ENCODE measurements at places on chromosomes 2 and 18.
A peak's percentile ranks its signal among the peaks of the same experiment; 100 is the strongest.

DNA sequence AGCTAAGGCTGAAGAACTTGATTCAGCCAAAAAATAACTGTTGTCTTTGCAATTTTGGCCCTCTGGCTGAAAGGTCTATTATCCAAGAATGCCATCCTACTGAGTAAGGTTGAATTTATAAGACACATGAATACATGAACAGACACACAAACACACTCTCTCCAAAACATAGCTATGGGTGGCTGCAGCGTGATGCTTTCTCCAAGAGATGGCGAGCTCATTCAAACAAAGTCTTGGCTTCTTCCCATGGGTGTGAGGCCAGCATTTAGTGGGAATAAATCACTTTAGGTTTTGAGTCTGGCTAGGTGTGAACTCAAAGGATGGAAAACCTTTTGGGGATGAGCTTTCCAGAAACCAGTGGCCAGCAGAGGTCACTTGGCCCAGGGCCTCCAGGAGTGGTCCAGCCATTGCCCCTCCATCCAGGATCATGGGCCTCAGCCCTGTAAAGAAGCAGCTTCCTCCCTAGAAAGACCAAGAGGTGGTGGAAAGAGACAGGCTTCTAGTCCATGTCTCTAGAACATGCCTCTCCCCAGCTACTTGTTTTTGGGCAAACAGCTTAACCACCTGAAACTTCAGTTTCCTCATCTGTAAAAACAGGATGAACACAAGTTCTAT, 11.0 kb upstream of the OSR1 start:
- DNase-seq = no peak

GRCh38 chr2:201139836-201140604, 24.1 kb downstream of the CFLAR start:
- no peak for DNase-seq

DNA sequence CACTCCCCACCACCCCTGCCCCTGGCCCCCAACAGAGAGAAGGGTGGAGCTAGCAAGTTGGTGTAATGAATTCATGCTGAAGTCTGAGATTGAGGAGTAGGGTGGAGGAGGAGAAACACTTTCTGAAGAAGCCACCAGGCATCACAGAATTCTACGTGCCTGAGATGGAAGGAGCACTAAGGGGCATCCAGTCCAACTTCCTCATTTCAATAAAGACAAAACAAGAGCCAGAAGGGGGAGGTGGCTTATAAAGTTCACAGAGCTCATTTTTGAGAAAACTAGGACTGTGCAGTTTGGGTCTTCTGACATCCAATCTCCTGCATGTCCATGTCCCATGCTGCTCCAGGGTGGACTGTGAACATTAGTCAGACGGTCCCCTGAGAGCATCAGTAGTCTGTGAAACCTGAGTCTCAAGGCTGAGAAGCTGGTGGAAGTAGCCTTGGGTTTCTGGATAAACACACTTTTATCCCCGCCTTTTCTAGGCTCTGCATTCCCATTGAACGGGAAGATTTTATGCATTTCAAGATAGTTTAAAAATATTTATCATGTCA, 77.7 kb downstream of the TRIM43 start:
- DNase-seq = no peak

- no peak for DNase-seq
Measured at GRCh38 chr18:38450876-38451275, 885.3 kb upstream of the CELF4 start.

GRCh38 chr2:213034585-213034984, 116.8 kb downstream of the IKZF2 start:
- DNase-seq = no peak

DNA sequence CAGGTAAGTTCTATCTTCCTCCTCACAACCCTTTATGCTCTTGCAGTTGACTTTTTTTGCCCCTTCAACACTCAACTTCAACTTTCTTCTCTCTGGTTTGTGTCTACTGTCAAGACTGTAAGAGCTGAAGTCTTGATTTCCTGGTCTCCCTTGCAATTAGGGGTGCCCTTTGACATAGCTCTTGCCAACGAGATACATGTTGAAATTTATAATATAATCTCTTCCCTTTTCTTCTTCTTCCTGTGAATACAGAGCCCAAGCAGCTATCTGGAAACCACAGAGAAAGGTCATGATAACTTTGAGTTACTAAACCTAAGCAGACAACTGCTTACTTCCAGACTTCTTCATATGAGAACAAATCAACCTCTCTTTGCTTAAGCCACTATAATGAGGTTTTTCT, 163.5 kb downstream of the MC4R start:
- no peak for DNase-seq

GRCh38 chr18:78006774-78007260, 757.2 kb downstream of the GALR1 start:
- DNase-seq = no peak

GRCh38 chr18:52435301-52435700, 95.3 kb downstream of the DCC start:
- no peak for DNase-seq

DNA sequence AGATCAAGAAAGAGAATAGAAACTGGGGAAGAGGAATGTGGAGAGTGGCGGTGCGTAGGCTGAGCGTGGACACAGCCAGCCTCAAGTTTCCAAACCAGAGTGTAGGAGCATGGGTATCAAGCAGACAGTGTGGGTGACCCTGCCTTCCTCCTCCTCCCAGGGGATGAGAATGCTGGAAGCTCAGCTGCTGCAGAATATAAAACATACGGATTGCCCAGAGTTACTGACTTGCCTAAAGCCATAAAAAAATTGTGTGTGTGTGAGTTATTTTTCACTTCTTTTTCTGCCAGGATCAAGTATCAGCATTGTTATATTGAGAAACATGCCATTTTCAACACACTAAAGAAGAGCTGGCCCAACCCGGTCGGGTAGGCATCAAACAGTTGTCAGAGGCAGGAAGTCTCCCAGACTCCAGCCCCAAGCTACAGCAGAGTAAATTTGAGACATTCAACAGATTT, 333.3 kb upstream of the ACVR2A start:
- no peak for DNase-seq

- no peak for DNase-seq
Measured at GRCh38 chr2:12781329-12781728, 64.6 kb downstream of the TRIB2 start.

DNA sequence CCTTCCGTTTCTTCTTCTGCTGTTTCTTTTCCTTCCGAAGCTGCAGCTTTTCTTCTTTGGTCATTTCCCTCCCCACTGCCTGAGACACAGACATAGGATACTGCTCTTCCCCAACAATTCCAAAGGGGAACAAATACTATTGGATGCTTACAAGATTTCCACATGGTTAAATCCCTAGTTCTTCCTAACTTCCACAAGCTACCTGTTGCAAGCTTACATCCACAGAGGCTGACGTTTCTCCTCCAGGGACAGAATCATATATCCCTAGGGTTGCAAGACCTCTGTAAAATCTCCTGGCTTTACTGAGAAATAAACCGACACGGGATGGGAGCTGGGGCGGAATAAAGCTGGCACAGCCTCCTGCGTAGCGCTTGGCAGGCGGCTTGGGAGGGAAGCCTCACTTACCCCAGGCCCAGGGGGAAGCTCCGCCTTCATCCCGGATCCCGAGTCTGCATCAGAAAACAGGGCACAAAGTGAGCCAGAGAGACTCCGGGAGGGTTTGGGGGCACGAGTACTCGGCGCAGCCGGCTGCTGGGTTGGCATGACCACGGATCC, 590 bp downstream of the EIF2B4 start:
- DNase-seq = peak; percentile 40

- DNase-seq = no peak
Measured at GRCh38 chr2:240817496-240818292, 2.3 kb downstream of the KIF1A start.

- DNase-seq = no peak
Measured at GRCh38 chr2:100046961-100047947, 95.1 kb downstream of the AFF3 start.

GRCh38 chr2:219087848-219088247, 27.1 kb upstream of the IHH start:
- DNase-seq = no peak

- DNase-seq = no peak
Measured at GRCh38 chr2:79580175-79580574, 67.3 kb downstream of the CTNNA2 start.

GRCh38 chr2:73406996-73407395, 21.4 kb downstream of the ALMS1 start:
- DNase-seq = no peak

DNA sequence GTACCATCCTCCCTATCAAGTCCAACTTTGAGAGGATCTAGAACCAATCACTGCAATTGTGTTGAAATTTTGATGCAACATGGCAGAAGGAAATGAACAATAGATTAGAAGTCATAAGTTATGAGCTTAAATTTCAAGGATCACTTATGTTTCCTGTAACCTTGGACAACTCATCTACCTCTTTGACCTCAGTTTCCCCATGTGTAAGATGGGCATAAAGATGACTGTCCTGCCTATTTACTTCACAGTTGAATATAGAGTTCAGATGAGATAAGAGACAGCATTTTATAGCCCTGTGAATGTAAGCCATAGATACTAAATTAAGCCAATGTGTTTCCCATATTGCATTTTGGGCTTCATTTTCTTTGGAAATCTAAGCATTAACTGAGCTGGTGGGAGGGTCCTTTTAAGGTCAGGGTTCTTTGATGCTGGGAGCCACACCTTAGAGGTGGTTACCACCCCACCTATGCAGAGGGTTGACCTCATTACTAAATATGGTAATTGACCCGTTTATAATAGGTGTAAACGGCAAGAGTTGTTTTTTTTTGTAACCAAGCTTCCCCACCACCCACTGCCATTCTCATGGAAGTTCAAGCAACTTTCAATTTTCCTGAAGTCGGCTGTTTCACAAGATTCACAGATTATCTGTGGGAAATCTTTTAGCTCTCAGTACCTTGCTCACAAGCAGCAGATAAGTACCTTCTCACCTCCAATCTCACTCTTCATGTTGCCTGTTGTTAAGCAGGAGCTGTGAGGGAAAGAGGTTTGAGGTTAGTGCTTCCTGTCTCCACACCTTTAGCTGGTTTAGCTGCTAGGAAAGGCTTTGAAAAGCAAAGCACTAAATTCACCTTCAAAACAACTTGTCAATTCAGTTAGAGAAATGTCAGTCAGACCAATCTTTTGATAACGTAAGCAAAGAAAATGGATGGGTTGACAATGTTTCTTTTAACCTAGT, 13.3 kb downstream of the CD28 start:
- no peak for DNase-seq

DNA sequence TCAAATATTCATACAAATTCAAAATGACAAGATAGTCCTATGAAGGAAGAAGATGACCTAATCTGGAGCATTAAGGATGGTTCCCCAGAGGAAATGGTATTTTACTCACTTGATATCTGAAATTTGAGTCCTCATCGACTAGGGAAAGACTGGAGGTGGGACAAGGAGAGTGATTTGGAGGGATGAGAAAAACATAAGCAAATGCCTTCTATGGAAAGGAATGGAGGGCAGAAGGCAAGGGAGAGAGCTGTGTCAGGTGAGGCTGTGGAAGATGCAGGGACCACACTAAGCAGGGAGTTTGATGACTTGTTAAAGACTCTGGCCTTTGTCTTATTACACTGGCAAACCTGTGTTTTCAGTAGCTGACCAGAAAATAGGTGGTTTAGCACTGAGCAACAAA, 38.4 kb downstream of the CALCRL start:
- no peak for DNase-seq

- no peak for DNase-seq
Measured at GRCh38 chr2:234768608-234769196, 183.1 kb upstream of the SH3BP4 start.

DNA sequence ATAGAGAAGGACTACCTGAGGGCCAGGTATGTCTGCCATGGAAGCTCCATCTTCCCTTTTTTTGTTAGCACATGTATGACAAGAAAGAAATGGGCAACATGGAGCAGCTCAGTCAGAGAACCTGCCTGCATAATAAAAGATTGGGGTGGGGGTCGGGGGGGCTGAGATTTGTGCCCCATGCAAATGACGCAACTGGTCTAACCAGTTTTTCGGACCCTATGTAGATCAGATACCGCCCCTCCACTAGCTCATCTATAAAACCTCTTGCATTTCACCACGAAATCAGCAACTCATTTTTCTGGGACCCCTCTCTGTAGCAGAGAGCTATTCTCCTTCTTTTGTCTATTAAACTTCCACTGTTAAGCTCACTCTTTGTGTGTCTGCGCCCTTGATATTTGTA, 657.2 kb downstream of the ERBB4 start:
- DNase-seq = no peak

GRCh38 chr2:240672701-240673190, 9.9 kb downstream of the AQP12B start:
- no peak for DNase-seq

DNA sequence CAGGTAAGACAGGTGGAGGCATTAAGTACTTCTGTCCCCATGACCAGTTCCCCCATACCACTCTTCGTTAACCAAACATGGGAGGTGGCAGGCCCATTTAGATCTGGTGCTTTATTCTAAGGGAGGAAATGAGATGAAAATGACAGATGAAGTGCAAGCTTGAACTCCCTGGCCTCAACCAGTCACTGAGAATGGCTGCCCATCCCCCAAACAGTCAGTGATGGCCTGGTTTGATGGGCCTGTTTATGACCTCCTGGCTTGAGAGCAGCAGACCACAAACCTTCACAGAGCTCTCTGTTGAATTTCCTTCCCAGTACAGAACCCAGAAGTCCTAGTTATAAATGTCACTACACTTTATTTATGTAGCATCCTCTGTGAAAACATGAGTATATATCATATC, 31.1 kb downstream of the EPAS1 start:
- no peak for DNase-seq

- DNase-seq = no peak
Measured at GRCh38 chr18:25314838-25315190, 37.2 kb downstream of the ZNF521 start.

DNA sequence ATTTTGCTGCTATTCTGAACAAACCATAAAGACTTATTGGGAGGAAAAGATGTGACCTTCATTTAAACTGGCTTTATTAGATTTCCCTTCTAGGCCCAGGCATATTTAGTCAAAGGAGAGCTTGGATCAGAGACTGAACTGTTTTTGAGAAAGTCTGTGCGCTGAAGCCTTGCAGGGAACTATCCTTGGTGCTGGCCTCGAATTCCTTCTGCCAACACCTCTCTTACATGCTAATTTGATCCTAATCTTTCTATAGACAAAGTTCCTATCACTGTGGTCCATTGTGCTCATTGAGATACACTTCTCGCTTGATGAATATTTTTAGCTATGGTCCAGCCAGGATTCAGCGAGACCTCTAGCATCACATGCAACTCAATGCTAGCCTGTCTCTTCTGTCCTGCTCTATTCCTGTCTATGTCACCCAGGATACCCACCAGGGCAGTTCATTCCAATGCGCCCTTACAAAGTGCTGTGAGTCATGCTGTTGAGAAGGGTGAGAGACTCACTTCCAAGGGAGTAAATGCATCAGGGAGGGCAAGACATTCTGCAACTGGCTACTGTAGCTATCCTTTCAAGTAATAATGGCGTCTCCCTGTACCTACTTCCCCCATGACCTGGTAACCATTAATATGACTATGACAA, 356.7 kb upstream of the LYPD1 start:
- DNase-seq = no peak

DNA sequence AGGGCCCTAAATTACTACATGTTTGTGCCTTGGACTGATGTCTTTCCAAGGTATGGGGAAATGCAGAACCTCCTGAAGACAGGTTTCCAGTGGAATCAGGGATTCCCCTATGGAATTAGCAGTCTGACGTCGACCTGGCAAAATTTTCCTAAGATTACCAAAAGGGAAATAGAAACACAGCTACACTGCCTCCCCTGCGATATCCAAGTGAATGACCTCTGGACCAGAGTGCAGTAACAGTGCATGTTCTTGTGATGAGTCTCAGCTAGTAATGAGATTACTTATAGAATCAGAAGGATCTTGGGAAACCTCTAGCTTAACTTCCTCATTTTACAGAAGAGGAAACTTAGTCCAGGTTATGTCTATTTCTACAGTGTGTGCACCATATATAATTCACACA, 21.3 kb upstream of the CHST9 start:
- DNase-seq = no peak

GRCh38 chr2:62264186-62264585, 68.3 kb downstream of the B3GNT2 start:
- DNase-seq = no peak
